ENCODE measurements at places on chromosomes 1 and 21. TPM values are rescaled to one million over a fixed set of nuclear protein-coding genes. Genes with fewer than 3 reads are reported as not detected.

DNA sequence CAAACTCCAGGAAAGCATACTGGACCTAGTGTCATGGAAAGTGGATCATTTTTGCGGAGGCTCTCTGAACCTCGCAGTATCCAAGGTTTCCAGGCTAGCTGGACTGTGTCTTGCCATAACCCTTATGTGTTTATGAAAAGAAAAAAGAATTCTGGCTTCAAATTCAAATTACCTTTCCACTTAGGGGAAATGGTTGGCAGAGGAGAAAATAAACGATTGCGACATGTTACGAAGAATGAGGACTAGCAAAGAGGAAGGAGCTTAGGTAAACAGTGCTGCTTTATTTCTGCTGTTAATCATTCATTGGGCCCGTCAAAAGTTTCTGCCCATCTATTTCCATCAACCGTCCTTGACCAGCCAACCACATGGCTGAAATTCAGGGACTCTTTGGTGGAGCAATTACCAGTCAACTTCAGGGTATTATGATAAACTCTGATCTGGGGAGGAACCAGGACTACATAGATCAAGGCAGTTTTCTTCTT is at the start of gene C4BPA:
C4BPA (plus strand) TSS at position 342 of the 482 bp plus-strand sequence. CDS start 8,793 bp downstream, outside the sequence.
- DNase-seq: peak; percentile 37

DNA sequence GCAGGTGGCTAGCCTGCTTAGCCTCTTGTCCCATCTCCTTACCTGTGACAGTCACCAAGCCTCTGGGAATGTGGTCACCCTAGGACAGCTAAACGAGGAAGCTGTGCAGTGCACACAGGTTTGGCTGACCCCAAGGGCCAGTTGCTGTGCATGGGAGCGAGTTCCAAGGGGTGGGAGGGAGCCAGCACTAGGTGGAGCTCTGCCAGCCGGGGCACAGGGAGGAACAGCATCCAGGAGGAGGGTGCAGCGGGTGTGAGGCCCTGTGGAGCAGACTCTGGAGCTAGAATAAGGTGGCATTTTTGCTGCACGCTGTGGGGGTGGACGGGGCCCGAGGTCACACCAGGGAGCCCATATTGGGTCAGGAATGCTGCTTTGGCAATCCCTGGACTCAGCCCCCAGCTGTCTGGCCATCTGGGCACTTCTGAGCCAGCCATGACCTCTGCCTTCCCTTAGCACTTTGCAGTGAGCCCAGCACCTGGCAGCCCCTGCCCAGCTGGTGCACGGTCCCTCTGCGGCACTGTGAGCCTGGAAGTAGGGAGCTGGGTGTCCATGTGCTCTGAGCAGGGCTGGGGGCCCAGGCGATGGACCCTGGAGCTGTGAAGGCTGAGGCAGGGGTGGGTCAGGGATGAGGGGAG is 8.7 kb downstream of the PDXK start:
- DNase-seq: no peak

- no peak for DNase-seq
Measured at GRCh38 chr21:46191686-46192575, 7.7 kb upstream of the SPATC1L start.

Gene DDX20
- polyA plus RNA-seq: 3.1 TPM

Gene PLEKHA6
- polyA plus RNA-seq: 0.15 TPM

- no peak for DNase-seq
Measured at GRCh38 chr1:100609849-100610248, 71.9 kb downstream of the GPR88 start.

Gene DNM3
- not detected for polyA plus RNA-seq

GRCh38 chr1:246182149-246182851 is 324.8 kb downstream of the SMYD3 start:
- peak; percentile 44 for DNase-seq

DNA sequence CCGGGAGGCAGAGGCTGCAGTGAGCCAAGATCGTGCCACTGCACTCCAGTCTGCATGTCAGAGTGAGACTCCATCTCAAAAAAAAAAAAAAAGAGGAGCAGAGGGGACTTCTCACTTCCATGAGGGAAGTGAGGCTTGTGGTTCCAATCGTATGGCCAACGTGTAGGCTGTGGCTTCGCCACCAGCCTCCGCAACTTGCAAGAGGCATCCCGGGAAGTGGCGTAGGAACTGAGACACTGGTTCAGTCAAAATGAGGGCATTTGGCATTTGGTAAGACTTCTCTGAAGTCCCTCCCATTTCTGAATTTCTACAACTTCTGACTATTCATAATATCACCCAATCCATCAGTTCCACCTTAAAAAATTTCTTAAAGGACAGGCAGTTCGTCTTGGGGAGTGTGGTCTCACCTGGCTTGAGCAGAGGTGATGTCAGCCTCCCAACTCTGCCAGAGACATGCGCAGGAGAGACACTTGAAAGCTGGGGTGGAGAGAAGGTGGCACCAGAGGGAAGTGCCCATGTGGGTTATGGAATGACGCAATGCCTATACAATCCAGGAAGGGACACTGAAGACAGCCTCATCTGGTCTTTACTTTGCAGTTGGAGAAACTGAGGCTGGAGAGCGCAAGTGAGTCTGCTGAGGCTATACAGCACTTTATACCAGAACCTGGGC is 17.2 kb downstream of the KAZN start:
- DNase-seq: no peak

Gene MIXL1
- polyA plus RNA-seq: not detected

Gene IGSF3
- polyA plus RNA-seq: 0.07 TPM

Gene PTBP2
- polyA plus RNA-seq: 18.2 TPM

GRCh38 chr1:65844296-65844695 is 51.6 kb downstream of the PDE4B start:
- DNase-seq: no peak

Gene DENND2C
- 0.07 TPM for polyA plus RNA-seq

Gene OR2M2
- not detected for polyA plus RNA-seq

Gene S100PBP
- 17.4 TPM for polyA plus RNA-seq

- no peak for DNase-seq
Measured at GRCh38 chr21:16517383-16517782, 787.6 kb downstream of the USP25 start.

- DNase-seq: peak; percentile 85
Measured at GRCh38 chr21:33205476-33205875, 24.3 kb upstream of the IFNAR2 start.

GRCh38 chr1:29956349-29957030 is 720.2 kb downstream of the PTPRU start:
- no peak for DNase-seq

Gene NCDN
- 7.0 TPM for polyA plus RNA-seq

GRCh38 chr21:41684381-41685245 is 82.2 kb downstream of the RIPK4 start:
- DNase-seq: no peak

DNA sequence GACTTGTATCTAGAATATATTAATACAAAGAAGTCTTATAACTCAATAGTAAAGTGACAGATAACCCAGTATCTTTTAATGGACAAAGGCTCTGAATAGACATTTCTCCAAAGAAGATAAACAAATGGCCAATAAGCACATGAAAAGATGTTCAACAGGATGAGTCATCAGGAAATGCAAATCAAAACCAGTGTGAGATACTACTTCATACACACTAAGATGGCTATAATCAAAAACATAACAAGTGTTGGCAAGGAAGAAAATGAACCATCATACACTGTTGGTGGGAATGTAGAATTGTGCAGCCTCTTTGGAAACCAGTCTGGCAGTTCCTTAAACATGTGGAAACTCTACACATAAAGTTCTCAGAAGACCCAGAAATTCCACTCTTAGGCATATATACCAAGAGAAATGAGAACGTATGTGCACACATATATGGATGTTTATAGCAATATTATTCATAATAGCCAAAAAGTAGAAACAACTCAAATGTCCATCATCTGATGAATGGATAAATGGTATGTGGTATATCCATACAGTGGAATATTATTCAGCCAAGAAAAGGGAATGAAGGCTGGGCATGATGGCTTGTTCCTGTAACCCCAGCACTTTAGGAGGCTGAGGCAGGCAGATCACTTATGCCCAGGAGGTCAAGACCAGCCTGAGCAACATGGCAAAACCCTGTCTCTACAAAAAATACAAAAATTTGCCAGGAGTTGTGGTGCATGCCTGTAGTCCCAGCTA is 9.9 kb upstream of the MPL start:
- no peak for DNase-seq

GRCh38 chr1:162541619-162542141 is 19.8 kb upstream of the UAP1 start:
- DNase-seq: no peak

DNA sequence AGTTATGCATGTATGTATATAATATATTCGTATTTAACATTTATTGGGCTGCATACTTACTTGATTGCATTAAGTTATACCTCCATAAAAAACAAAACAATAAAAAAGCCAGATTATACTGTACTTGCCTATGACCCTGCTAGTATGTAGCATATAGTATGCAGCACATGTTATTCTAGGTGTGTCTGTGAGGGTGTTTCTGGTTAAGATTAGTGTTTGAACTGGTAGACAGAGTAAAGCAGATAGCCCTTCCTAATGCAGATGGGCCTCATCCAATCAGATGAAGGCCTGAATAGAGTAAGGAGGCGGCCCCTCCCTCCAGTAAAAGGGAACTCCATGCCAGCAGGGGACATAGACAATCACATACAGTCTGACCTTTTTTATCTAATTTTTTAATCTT is 323.3 kb upstream of the USP24 start:
- no peak for DNase-seq

GRCh38 chr1:29679828-29680558 is 443.7 kb downstream of the PTPRU start:
- DNase-seq: no peak

DNA sequence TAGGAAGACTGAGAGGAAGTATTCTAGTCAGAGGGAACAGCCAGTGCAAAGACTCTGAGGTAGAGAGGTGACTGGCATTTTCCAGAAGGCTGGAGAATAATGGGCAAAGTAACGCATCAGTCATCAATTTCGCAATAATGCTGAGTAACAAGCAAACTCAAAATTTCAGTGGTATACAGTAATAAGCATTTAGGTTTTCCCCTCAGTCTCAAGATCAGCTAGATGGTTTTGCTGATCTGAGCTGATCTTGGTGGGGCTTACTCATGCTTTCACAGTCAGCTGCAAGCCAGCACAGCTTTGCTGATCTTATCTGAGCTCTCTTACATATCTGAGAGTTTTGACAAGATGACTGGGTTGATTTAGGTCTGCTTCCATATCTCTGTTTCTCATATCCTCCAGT is 108.7 kb downstream of the TSEN15 start:
- DNase-seq: peak; percentile 84

DNA sequence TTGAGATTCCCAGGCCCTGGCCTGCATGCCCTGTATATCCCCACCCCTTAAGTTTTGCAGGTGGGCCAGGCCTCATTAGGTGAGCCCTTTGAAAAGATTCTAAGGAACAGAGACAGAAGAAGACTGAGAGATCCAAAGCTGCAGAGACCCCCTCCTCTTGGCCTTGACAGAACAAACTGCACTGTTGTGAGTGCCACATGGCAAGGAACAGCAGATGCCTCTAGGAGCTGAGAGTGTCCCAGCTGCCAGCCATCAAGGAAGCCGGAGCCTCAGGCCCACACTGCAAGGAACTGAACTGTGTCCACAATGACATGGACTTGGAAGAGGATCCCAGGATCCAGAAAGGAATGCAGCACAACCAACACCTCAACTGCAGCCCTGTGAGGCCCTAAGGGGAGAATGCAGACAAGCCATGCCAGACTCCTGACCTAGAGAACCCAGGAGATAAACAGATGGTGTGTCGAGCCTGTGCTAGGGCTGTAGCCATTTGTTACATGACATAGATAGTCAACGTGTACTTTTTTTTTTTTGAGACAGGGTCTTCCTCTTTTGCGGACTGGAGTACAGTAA is 182.7 kb downstream of the AJAP1 start:
- DNase-seq: no peak

GRCh38 chr1:100354971-100355394 is 2.7 kb downstream of the CDC14A start:
- DNase-seq: no peak

Gene BEND5
- not detected for polyA plus RNA-seq

DNA sequence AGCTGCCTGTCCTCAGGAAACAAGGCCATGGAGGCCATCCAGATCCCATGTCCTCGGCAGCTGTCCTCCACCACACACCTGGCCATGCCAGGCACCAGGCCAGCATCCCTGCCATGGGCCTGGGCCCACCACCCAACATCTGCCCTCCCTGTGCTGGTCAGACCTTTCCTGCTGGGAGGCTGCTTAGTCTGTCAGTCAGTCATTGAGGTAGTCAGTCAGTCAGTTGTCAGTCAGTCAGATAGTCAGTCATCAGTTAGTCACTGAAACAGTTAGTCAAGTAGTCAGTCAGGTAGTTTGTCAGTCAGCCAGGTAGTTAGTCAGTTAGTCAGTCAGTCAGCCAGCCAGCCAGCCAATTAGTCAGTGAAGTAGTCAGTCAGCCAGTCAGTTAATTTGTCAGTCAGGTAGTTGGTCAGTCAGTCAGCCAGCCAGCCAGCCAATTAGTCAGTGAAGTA is 17.2 kb downstream of the KRTAP10-1 start:
- DNase-seq: no peak

Gene A3GALT2
- not detected for polyA plus RNA-seq

DNA sequence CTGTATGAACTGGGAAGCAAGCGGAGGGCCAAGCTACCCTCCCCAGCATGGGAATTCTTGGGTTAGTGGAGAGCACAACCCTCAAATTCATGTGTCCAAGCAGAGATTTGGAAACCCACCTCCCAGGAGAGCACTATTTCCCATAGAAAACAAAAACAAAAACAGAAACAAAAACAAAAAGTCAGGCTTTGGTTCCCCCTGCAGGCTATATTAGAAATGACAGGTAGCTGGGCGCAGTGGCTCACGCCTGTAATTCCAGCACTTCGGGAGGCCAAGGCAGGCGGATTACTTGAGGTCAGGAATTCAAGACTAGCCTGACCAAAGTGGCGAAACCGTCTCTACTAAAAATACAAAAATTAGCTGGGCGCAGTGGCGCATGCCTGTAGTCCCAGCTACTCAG is 10.8 kb downstream of the MINDY1 start:
- DNase-seq: peak; percentile 27

Gene SYCP1
- not detected for polyA plus RNA-seq

- no peak for DNase-seq
Measured at GRCh38 chr1:237640966-237641365, 249.8 kb downstream of the ZP4 start.

DNA sequence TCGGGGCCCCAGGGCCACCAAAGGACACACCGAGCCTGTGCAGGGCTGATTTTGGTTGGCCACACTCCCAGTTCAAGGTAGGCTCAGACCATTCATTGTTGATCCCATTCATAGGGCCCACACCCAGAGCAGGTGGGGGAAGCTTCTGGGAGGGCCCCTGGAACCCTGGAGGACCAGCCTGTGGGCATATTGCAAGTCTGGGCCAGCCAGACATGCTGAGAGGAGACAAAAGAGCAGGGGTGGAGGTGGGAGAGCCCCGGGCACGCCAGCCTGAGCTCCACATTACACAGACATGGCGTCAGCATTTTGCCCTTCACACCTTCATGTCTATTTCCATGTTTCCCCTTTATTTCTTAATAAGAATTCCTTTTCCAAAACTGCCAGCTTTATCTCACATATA is 25.7 kb downstream of the PMVK start:
- DNase-seq: no peak

Gene LIN9
- polyA plus RNA-seq: 0.76 TPM

GRCh38 chr1:59481881-59482505 is 185.1 kb downstream of the FGGY start:
- DNase-seq: no peak

Data from CD14-positive monocyte (primary cell).